ENCODE measurements at places on chromosomes 7 and 10.

- DNase-seq, result no peak
These were observed 63.6 kb upstream of the INSIG1 start for GRCh38 chr7:155234158-155234492.

DNA sequence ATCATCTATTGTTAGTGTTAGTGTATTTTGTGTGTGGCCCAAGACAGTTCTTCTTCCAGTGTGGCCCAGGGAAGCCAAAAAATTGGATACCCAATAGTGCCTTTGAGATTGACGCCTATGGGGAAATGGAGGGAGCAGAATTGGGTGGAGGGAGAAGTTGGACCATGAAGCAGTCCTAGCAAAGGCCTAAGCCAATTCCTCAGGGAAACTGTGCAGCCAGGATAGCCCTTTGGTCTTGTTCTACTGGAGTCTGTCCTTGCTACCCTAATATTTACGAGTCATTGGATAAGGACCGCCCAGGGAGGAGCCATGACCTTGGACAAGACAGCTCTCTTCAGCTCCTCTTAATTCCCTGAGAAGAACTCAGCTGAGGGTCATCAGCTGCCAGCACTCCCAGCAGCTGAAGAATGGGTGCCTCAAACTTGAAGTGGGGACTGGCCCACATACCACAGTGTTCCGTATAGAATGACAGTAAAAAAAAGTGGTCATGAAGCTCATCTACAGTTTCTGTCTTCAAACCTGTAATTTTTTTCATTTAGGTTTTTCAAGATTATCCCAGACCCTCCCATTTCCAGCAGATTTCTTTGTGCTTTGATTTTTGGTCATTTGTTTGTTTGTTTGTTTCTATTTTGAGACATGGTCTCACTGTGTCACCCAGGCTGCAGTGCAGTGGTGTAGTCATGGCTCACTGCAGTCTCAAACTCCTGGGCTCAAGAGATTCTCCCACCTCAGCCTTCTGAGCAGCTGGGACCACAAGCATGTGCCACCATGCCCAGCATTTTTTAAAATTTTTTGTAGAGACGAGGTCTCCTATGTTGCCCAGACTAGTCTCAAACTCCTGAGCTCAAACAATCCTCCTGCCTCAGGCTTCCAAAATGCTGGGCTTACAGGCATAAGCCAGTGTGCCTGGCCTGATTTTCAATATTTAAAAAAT is 81.2 kb downstream of the C1GALT1 start:
- DNase-seq, result no peak

DNA sequence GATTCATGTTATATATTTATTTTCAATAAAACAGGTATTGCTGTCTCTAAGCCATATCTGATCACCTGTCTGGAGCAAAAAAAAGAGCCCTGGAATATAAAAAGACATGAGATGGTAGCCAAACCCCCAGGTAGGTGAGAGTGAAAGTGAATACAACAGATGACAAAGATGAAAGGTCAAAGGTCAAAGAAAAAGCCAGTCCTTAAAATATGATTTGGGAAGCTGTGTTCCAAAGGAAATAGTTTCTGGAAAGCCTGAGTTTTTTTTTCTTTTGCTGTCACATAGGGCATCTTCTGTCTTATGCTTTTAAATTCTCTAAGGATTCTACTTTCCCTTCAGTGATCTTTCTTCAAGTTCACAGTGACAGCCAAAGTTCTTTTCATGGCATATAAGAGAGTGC is 25.9 kb downstream of the ZNF107 start:
- DNase-seq, result no peak

DNA sequence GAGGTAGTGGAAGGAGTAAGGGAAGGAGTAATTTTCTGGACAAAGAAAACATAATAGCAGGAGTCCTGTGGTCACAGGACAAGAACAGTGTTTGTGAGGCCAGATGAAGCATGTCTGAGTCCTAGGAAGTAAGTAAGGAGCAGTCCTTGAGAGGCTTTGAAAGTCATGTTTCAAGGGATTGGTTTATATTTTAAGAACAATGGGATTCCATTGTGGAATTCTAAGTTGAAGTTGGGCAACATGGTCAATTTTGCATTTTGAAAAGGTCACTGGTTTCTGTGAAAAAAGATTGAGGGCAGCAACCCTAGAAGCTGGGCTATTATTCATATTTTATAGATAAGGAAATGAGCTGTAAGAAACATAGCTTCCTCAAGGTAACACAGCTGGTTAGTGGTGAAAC is 10.8 kb upstream of the SLC25A28 start:
- DNase-seq, result no peak

- no peak for DNase-seq
These were observed 595.0 kb downstream of the GRM8 start for GRCh38 chr7:126657599-126658358.

DNA sequence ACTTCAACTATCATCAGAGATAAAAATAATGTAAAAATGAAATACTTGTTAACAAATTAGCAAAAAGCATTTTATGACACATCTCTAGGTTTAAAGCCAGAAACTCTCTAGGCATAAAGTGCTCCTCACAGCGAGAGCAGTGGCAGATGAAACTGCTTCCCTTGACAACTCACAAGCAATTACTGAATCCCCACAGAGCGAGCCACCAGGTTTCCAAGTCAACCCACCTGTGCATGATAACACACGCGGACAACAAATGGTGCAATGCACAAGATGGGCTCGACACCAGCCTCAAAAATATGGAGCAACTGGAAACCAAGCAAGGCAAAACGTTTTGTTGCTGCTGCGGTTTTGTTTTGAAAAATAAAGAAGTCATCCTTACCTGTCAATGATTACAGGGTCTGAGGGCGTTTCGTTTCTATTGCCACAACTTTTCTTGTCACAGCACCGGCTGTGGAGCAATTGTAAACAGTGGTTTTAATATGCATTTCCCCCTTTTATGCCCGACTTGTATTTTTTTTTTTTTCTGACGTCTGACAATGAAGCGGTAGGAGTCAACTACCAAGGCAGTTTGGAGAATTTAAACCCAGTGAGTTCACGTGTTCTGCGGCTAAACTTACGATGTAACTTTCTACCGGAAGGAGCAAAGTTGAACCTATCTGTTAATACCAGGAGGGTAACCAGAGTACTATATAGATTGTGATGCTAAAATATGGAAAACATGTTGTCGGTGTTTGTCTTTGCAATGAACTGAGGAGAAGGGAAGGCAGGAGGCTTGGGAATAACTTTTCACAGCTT is 7.0 kb downstream of the EBF3 start:
- no peak for DNase-seq

Measured in AG04450 (cell line).